Omental fat pad (tissue), 4 donors: ENCODE measurements at places on chromosomes 1 and 21. TPM values are rescaled to one million over a fixed set of nuclear protein-coding genes. Genes with fewer than 3 reads are reported as not detected.

KLHL17 gene
- total RNA-seq: 3.4 TPM

FALEC gene
- total RNA-seq: not detected

DNA sequence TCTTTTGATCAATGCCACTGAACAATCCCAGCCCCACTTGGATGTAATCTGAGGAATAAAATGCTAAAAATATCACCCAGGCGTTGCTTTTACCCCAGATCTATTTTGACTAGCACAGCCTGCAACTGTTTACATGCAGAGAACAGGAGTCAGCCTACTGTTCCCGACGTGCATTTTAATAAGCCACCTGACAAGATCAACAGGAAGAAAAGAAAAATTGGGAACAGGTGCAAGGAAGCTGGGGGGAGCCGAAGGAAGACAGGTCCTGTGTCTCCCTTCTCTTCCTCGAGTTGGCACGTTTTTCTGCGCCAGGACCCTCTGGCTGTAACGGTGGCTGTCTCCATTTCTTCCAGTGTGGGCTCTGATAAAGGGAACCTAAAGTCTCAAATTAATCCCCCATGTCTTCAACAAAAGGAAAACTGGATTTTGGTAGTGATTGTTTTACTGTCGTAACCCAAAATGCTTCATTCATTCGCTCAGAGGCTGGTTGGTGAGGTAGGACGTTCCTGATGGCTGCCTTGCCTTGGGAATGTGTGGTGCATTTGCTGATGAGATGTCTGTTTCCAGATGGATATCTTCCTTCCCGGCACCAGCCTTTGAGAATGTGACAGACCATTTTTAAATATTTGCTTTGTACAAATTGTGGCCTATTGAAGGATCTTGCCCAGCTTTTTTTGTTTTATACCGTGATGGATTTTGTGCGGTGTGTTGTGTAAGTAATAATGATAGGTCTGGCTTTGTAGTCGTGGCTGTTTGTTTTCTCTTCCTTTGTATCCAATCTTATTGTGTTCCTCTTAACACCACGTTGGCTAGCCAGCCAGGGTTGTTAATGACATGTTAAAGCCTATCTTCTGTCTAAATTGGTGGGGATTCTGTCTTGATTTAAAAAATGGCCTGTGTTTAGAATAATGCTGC lies 117.5 kb downstream of the C1orf21 start:
- DNase-seq: no peak

GRCh38 chr1:20385630-20386029 lies 95.0 kb downstream of the VWA5B1 start:
- DNase-seq: no peak

- no peak for DNase-seq
Observed at GRCh38 chr1:161099090-161099802, 1.1 kb downstream of the KLHDC9 start.
